ENCODE measurements at places on chromosomes 1 and 21.

GRCh38 chr1:2442661-2443060 is 30.3 kb upstream of the PEX10 start:
- no peak for DNase-seq

DNA sequence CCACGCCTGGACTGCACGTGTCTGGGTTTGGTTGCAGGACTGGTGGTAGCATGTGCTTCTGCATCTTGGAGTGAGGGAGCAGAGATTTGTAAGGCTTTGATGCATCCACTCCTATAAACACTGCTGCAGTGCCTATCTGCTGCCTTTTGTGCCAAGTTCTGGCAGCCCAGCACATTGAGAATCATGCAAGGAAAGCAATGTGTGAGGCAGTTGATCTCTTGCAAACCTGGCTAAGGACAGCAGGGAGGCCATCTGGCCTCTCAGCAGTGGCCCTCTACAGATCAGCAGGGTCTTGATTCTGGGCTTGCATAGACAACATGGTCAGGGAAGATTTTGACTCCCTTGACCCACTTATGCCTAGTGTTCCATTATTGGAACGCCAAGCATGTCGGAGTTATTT is 81.2 kb upstream of the COA6 start:
- DNase-seq, result no peak

GRCh38 chr1:37999430-38000232 is 5.7 kb downstream of the FHL3 start:
- DNase-seq, result no peak

DNA sequence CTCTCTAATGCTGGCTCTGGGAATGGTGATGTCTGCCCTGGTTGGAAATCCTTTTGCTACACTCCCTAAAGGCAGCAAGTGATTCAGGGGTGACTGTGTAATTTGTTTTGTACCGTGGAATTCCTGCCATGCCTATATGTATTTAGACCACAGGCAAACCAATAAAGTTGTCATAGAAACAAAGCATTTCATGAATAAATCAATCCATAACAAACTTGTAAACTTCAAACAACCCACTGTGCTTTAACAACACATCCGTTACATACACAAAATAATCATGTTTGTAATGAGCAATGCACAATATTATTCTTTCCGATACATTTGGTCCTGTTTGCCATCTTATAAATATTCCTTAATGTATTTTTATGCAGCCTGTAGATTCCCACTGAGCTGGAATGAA is 330.3 kb upstream of the SNX7 start:
- DNase-seq, result no peak

DNA sequence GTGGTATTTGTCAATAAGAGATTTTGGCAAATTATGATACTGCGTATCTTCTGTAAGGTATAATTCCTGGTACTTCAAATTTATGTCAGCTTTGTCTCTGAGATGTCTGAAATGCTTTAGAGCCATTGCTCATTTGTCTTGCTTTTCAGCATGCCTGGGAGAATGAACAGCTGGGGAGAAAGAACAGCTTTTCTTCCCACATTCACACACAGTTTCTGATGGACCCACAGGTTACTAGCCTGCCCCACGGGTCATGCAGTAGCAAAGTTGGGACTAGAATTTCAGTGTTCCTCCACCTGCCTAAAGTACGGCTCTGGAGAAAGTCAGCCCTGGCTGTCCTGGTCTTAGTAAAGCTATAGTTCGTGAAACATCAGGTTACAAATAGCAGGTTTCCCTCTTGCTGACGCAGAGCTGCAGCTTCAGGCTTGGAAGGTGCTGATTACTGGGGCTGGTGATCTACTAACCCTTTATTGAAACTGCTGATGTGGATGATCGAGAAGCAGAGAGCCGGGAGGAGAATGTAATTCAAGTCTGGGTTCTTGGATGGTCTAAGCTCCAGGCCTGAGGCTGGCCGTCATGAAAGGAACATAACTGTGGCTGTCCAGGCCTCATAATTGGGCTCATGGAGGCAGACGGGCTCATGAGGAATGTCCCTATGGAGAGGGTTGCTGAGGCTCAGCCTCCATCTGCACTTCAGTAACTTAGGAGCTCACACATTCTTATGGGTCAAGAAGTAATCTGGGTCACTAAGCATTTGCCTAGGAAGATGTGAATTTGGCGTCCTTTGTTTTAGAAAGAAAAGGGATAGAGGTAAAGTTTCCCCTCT is 12.4 kb downstream of the GALNT2 start:
- DNase-seq, result no peak

GRCh38 chr1:239253032-239253431 is 133.3 kb upstream of the CHRM3 start:
- no peak for DNase-seq

- no peak for DNase-seq
These were observed 40.1 kb downstream of the AHDC1 start for GRCh38 chr1:27563591-27564471.

DNA sequence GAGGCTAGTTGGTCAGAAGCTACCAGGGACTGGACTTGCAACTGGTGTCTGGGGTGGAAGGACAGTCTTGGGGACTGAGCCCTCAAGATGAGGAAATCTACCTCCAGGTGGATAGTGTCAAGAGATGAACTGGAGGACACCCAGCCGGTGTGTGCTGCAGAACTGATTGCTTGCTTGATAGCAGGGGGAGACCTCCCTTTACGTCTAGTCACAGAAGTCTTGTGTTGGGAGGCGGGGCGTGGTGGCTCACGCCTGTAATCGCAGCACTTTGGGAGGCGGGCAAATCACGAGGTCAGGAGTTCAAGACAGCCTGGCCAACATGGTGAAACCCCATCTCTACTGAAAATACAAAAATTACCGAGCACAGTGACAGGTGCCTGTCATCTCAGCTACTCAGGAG is 4.9 kb downstream of the RCC2 start:
- no peak for DNase-seq

GRCh38 chr1:220810179-220810653 is 23.5 kb downstream of the MTARC1 start:
- no peak for DNase-seq

- no peak for DNase-seq
These were observed 33.2 kb downstream of the HSD3B2 start for GRCh38 chr1:119448127-119448511.

DNA sequence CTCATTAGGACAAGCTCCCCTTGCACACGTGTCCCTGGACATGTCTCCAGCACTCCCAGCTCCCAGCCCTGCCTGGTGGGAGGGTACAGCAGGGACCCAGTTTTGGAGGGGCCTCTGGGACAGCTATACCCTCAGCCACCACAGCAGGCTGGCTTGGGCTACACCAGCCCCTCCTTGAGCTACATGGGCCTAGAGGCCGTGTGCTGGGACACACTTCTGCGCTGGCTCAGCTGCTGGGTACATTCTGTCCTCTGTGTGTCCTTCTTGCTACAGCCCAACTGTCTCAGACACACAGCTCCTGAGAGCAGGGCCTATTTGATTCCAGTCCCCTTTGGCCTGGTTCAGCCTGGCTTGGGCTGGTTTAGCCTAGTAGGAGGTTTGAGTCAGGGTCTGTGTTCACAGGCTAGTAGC is 26.7 kb downstream of the DMAP1 start:
- no peak for DNase-seq

DNA sequence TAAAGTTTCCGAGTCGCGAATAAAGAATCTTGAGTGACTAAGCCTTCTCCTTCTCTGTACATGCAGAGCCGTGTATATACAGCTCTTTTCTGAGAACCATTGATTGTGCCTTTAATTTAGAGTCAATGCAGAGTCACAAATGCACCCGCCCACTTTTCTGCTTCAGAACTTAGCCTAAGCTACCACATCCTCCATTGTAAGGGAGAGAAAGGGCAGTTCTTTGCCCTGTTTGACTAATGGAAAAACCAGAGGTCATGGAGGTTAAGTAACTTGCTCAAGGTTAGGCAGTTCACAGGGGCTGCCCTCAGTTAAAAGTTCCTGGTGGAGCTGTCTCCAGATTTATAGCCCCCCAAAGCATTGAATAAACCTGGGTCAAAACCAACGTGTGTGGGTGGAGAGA is 139.6 kb downstream of the TOMM20 start:
- no peak for DNase-seq
